ENCODE measurements at places on chromosomes 3 and 15.
A peak's percentile ranks its signal among the peaks of the same experiment; 100 is the strongest.

DNA sequence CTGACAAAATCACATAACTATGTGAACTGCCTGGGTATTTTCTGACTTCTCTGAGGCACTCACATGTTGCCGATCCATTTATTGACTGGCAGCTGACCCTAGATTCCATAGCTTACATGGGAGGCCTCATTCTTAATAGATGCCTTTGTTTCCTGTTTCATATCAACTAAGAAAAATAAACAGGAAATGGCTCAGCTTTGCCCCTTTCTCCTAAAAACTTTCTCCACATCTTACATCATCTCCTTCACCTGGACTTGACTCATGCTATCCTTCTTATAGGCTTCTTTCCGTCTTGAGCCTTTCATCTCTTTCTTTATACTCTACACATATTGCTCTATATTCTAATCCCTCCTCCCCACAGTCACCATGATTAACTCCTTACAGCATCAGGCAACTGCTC, 38.0 kb downstream of the TXNRD3 start:
- no peak for DNase-seq

- DNase-seq, result no peak
Measured at GRCh38 chr3:179745079-179745478, 92.2 kb downstream of the USP13 start.

- no peak for DNase-seq
Measured at GRCh38 chr15:86488046-86488445, 408.4 kb downstream of the AGBL1 start.

GRCh38 chr15:95149036-95149435, 917.7 kb downstream of the MCTP2 start:
- DNase-seq, result no peak

- no peak for DNase-seq
Measured at GRCh38 chr15:38005953-38006808, 71.7 kb downstream of the TMCO5A start.

- no peak for DNase-seq
Measured at GRCh38 chr3:11477407-11477911, 166.3 kb downstream of the VGLL4 start.

DNA sequence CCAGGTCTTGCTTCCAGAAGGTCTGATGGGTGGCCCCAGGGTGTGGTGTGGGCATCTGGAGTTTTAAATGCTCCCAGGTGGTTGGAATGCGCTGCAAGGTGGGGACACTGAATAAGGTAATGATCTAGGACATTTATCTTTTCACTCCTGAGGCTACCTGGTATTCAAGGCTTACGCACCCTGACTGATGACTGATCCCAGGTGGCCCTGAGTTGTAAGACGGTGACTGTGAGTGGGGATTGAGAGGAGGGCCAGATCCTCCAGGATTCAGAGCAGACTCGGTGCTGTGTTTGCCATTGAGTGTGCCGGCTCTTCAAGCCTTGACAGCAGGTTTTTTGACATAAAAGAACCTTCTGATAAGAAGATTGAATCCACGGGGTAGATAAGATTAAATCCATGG, 40.3 kb downstream of the SLC6A20 start:
- no peak for DNase-seq

DNA sequence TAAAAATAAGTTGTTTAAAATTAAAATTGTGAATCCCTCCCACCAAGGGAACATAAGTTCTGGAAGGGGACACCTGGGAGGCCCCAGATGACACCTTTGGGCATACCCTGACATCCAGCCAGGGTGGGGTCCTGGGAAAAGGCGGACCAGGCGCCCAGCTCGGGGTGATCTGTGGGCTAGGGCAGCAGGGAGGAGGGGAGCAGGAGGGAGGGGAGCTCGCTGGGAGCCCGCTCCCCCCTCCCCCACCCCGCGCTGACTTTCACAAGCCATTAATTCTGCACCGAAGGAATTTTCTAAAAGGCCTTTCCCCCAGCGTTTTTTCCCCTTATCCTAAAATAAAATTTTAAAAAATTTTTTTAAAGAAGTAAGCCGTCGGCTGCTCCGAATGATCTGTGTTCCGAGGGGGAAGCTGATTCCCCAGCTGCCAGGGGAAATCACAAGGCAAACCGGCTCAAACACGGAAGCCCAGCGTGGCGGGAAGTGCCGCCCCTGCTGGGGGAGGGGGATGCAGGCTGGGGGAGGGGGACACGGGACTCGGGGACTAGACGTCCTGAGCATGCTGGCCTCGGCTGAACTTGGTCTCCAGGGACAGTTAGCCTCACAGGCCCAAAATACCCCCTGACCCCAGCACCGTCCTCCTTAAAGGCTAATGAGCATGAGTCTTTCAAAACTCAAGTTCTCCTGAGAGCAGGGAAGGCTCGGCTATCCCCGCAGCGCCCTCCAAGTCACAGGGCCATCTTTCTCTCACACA, 13.9 kb downstream of the PLXND1 start:
- DNase-seq, result no peak

GRCh38 chr3:74611206-74611605, 3.3 kb downstream of the CNTN3 start:
- DNase-seq, result no peak

DNA sequence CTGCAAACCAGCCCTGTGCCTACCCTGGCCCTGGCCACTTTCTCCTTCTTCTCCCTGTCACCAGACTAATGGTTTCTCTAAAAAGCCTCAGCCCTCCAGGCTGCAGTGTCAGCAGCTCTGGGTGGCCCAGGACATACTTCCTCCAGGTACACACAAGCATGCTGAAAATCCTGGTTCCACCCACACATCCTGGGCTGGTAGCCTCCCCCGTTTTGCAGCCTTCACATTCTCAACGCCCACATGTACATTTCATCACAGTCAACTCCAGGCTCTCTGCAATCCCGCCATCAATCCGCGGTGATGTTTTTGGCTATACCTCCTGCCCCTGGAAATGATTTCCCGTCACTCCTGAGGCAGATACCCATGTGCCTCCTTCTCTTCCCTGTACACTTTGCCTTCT, 59.4 kb downstream of the MAGEF1 start:
- DNase-seq, result no peak

DNA sequence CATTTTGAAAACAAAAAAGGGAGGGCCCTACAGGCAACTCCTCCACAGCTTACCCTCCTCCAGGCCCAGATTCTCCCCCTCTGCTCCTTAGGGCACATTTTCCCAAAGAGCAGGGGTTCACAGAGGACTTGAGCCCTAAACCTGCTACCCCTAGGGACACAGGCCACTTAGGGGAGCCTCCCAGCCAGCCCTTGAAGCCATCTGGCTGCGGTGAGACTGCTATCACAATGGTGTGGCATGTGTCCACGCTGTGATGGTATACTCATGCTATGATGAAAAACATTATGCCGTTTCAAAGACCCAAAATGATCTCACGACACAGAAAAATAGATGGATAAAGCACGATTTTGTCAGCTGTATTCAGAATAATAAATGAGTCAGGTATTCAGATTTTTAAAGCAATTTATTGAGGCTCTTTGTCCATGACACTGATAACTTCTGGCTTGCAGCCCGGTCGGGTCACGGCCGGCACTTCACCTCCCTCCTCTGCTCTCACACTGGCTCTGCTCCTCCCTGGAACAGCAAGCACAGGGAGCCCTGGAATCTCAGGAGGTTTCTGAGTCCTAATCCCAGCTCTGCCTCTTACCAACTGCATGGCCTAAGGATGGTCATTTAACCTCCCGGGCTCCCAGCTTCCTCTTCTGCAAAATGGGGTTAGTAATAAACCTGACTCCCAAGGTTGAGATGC, 115.3 kb downstream of the MEGF11 start:
- DNase-seq, result peak; percentile 35

- DNase-seq, result no peak
Measured at GRCh38 chr15:82056958-82057823, 11.4 kb upstream of the MEX3B start.

GRCh38 chr3:173750095-173750494, 352.6 kb downstream of the NLGN1 start:
- DNase-seq, result no peak

DNA sequence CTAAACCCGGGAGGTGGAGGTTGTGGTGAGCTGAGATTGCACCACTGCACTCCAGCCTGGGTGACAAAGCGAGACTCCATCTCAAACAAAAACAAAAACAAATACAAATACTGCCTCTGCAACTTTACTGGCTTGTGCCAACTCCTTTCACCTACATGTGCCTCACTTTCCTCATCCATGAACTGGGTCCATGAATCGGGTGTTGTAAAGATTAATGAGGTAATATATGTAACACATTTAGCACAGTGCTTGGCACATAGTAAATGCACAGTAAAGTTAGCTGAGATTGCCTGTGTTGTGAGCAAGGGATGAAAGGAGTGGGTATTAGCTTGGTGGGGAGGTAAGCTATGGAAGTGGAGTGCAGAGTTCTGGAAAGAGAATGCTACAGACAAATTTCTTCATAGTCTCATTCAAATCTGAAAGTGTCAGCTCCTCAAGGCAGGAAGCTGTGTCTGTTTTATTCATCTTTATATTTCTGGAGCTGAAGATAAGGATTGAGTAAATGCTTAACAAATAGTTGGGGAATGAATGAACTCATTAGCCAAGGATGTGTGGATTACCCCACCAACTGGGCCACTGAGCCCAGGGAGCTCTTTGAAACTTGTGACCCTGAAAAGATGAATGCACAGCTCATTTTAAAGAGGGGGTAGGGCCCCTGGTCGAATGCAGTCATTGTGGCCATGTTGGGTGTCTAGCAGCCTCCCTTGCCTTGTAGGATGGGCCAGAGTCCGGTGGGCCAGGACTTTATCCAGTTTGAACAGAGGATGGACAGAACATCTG, 7.7 kb upstream of the CDCP1 start:
- no peak for DNase-seq

DNA sequence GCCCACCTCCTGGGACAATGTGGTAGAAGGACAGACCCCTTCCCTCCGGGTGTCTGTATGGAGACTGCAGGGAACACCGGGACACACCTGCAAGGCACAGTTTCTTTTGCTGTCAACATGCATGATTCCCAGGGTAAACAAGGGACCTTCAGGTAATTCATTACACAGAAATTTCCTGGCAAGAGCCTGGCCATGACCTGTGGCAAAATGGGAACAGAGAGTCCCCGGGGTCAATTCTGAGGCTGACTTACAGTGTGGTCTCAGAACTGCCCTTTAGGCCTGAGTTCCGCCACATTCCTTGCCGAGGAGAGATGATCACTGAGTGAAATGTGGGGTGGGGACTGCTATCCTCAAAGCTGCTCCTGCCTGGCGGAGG, 6.3 kb downstream of the STARD5 start:
- no peak for DNase-seq

DNA sequence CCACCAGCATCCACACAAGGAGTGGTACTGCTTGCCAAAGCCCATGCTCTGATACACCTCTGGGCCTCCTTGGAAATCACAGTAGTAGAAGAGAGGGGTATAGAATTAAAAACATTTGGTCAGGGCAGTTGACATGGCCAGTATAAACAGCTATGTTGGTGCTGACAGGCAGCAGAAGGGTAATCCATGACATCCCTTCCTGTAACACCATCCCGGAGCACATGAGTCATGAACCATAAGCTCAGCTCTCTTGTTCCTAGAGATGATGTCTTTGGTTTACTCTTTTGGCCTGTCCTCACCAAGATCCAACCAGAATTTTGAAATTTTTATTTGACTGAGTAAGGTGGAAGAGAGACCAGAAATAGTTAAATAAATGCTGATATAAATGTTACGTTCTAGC, 132.6 kb upstream of the CTDSPL start:
- no peak for DNase-seq

DNA sequence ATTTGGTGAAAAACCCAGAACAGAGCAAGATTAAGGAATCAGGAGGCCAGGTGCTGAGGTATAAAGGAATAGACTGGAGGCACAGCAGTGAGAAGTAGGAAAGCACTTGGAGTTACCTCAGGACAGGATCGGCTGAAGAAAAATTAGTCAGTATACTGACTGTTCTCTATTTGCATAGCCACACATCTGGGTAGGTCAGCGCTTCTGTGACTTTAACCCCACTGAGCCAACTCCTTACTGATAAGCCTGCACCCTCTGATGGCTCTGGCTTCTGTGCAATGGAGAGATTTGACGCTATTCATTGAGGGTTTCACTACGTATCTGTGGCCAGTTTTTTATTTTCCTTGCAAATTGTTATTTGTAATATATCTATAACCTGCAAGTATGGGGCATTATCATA, 22.3 kb downstream of the MECOM start:
- no peak for DNase-seq

Measured in NCI-H2171 treated with DMSO at 0.1 percent for 48 hours (cell line).